ENCODE measurements at places on chromosomes 2 and 18. TPM values are rescaled to one million over a fixed set of nuclear protein-coding genes. Genes with fewer than 3 reads are reported as not detected.

The COQ10B gene
- 24.6 TPM for total RNA-seq

The PFN4 gene
- total RNA-seq: not detected

The FBXO36 gene
- 0.52 TPM for total RNA-seq

The COL4A3 gene
- total RNA-seq: not detected

Measured in T-helper 2 cell treated with Interferon-gamma antibody and Interleukin-4, amounts not matched to agents 100 ng/mL and 5 ng/mL, for 36 hours (primary cell).